ENCODE measurements at places on chromosomes 2 and 18. TPM values are rescaled to one million over a fixed set of nuclear protein-coding genes. Genes with fewer than 3 reads are reported as not detected.

The GAL3ST2 gene
- 0.41 TPM for total RNA-seq

The SCYGR1 gene
- total RNA-seq: not detected

The AQP12A gene
- not detected for total RNA-seq

The GALR1 gene
- total RNA-seq: under 0.01 TPM

The FAM124B gene
- 8.2 TPM for total RNA-seq

The ATAD2B gene
- total RNA-seq: 55.0 TPM

The THOC1 gene
- total RNA-seq: 65.6 TPM

The SRD5A2 gene
- not detected for total RNA-seq

The EPB41L3 gene
- 57.5 TPM for total RNA-seq

The TSPYL6 gene
- not detected for total RNA-seq

The CFAP65 gene
- 0.82 TPM for total RNA-seq

Measured in frontal cortex (tissue), 4 donors.